Muscle of leg (tissue), 16 donors: ENCODE measurements at places on chromosomes 2 and 18. TPM values are rescaled to one million over a fixed set of nuclear protein-coding genes. Genes with fewer than 3 reads are reported as not detected.

The EVA1A gene
- 6.9 TPM for total RNA-seq

The SLC9A4 gene
- total RNA-seq = 0.04 TPM

The RAB27B gene
- total RNA-seq = 0.80 TPM

GRCh38 chr2:178517496-178517895, 37.2 kb downstream of the PLEKHA3 start:
- no peaks in the 10 kb centered on the region for H3K4me1 ChIP-seq
- no peak overlapping the region for H3K27ac ChIP-seq
- no peak overlapping the region for H3K4me3 ChIP-seq
- H3K36me3 ChIP-seq = peaks cover 4% of the 10 kb centered on the region

DNA sequence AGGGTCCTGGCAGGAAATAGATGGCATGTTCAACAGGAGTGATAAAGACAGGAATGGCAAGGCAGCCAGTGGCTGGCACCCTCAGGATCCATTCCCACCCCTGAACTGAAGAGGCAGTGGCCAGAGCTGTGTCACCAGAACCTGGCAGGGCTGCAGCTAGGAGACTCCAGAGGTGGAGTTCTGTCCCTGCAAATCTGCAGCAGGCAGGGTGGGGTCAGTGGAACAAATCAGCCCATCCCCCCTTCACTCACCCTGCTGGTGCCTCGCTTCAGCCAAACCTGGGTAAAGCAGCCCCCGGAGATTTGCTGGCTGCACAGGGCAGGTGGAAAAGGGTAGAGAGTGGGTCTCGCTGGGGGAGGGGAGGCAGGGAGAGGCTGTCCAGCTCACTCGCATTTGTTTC, 12.7 kb downstream of the INPP5D start:
- no peak for DNase-seq

DNA sequence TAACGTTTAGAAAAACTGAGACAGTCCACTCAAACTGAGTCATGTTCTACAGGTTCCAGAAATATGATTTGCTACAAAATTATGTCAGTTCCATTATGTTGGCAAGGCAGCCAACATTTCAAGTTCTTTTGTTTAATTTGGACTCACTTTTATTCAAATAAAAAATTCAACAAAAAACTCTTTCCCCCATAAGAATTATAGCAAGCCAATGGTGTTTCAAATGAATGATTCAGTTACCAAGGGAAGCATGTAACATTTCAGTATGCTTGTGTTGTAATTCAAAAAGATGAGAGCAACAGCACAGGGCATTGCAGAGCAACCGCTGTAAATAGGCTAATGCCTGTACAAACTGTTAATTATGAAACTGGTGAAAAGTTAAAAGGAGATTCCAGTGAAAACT, 140.8 kb downstream of the FIGN start:
- DNase-seq = no peak
- H3K27ac ChIP-seq = no peak overlapping the region
- no peaks in the 10 kb centered on the region for H3K36me3 ChIP-seq
- H3K4me1 ChIP-seq = no peaks in the 10 kb centered on the region

DNA sequence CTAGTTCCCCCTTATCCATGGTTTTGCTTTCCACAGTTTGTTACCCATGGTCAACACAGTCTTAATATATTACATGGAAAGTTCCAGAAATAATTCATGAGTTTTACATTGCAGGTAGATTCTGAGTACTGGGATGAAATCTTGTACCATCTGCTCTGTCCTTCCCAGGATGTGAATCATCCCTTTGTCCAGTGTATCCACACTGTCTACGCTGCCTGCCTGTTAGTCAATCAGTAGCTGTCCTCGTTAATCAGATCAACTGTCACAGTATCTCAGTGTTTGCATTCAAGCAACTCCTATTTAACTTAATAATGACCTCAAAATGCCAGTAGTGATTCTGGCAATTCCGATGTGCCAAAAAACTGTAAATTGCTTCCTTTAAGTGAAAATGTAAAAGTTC, 76.3 kb downstream of the DYNC1I2 start:
- H3K36me3 ChIP-seq = peaks cover 18% of the 10 kb centered on the region
- no peak overlapping the region for H3K4me3 ChIP-seq
- H3K27me3 ChIP-seq = no peaks in the 10 kb centered on the region
- H3K4me1 ChIP-seq = no peaks in the 10 kb centered on the region
- H3K27ac ChIP-seq = no peak overlapping the region

DNA sequence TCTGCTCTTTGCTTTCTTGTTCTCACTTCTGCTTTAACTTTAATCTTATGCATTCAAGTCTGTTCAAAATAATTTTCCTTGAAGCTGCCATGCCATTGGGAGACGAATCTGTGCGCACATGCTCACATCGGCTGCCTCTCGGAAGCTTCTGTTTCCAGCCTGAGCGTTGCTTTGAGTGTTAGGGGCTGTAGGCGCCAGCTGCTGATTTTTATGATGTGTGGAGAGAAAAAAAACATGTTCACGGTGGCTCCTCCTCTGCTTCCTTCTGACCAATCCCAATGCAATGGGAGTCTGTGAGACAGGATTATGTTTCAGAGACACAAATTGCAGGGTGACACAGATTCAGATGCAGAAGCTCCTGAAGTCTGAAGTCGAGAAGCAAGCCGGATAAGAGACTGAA, at the start of gene MC4R:
Gene MC4R, minus strand, starts transcription at position 180 of the 400 bp plus-strand sequence. CDS start 426 bp downstream, outside the sequence.
- H3K27me3 ChIP-seq = no peaks in the 10 kb centered on the region
- peak within 1 kb of the TSS; percentile 16 for H3K4me3 ChIP-seq
- H3K4me1 ChIP-seq = peaks cover 4% of the 10 kb centered on the region
- no peaks in the 10 kb centered on the region for H3K36me3 ChIP-seq

DNA sequence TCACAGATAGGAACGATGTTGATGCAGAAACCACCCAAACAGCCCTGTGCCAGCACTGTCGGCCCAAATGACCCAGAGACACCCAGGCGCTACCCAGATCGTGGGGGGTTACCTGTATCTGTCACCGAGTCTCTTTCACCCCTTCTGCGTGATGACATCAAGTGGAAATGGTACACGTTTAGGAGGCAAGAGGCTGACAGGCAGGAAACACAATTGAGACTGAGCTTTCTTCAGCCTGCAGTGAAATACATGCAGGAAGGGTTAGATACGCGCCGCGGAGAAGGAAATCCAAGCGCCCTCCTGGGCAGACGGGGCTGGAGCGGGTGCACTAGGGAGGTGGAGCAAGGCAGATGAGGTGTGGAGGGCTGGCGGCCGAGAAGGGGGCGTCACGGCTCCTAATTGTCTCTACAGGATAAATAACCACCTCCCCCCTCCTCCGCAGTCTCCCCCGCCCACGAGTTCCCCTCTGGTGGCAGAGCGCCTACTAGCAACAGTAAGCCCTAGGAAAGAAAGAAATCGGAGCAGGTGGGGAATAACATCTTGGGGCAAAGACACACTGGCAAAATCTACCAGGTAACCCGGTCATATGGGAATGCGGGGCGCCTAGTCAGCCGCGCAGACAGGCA, at the start of gene RNF152:
Gene RNF152, minus strand, starts transcription at position 325 of the 626 bp plus-strand sequence. CDS start 76,544 bp downstream, outside the sequence.
- peaks cover 23% of the 10 kb centered on the region for H3K27me3 ChIP-seq
- peaks cover 18% of the 10 kb centered on the region for H3K4me1 ChIP-seq
- DNase-seq = peak; percentile 56
- H3K36me3 ChIP-seq = no peaks in the 10 kb centered on the region

DNA sequence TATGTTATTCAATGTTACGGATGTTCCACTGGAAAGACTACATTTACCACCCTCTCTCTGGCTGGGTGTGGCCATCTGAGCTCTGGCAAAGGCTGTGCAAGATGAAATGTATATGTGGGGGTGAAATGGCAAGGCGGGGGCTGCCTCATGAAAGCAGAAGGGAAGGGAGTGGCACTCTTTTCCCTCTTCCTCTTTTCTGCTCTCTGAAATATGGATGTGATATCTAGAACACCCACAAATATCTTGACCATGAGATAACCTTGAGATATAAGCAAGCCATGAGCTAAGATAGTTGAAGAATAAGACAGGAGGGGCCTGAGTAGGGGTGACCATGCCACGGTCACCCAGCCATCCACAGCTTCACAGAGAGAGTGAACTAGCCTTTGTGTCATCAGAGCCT, 367.8 kb upstream of the ID2 start:
- peaks cover 3% of the 10 kb centered on the region for H3K4me1 ChIP-seq
- peaks cover 3% of the 10 kb centered on the region for H3K27me3 ChIP-seq
- no peak overlapping the region for H3K4me3 ChIP-seq
- no peak overlapping the region for H3K27ac ChIP-seq

- no peaks in the 10 kb centered on the region for H3K36me3 ChIP-seq
- DNase-seq = no peak
- H3K27me3 ChIP-seq = no peaks in the 10 kb centered on the region
- no peak overlapping the region for H3K4me3 ChIP-seq
- peaks cover 2% of the 10 kb centered on the region for H3K4me1 ChIP-seq
Observed at GRCh38 chr2:198656869-198657268, 800.9 kb downstream of the SATB2 start.

GRCh38 chr18:5317186-5317585, 21.7 kb upstream of the ZBTB14 start:
- no peak for DNase-seq
- H3K4me3 ChIP-seq = no peak overlapping the region
- H3K4me1 ChIP-seq = no peaks in the 10 kb centered on the region
- H3K36me3 ChIP-seq = no peaks in the 10 kb centered on the region
- no peaks in the 10 kb centered on the region for H3K27me3 ChIP-seq
- no peak overlapping the region for H3K27ac ChIP-seq

- H3K27ac ChIP-seq = no peak overlapping the region
- H3K36me3 ChIP-seq = peaks cover 42% of the 10 kb centered on the region
- DNase-seq = no peak
- no peaks in the 10 kb centered on the region for H3K27me3 ChIP-seq
- no peaks in the 10 kb centered on the region for H3K4me1 ChIP-seq
- H3K4me3 ChIP-seq = no peak overlapping the region
Observed at GRCh38 chr18:45850021-45850420, 24.5 kb downstream of the SIGLEC15 start.

DNA sequence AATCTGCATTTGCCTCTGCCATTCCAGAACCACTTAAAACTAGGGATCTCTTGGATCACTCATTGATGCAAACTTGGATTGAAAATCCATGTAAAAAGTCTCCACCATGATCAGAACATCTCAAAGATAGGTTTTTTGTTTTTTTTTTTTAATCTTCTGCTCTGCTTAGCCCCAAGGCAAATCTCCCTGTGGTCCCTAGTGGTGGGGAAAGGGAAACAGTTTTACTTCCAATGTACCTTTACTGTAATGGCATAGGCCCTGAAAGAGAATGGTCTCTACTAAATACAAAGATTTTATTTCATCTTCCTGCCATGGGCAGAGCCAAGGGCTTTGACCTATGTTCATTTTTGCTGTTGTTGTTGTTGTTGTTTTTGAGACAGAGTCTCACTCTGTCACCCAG, 78.4 kb downstream of the KANSL1L start:
- no peak overlapping the region for H3K27ac ChIP-seq
- no peak overlapping the region for H3K4me3 ChIP-seq
- H3K4me1 ChIP-seq = no peaks in the 10 kb centered on the region
- H3K27me3 ChIP-seq = no peaks in the 10 kb centered on the region

DNA sequence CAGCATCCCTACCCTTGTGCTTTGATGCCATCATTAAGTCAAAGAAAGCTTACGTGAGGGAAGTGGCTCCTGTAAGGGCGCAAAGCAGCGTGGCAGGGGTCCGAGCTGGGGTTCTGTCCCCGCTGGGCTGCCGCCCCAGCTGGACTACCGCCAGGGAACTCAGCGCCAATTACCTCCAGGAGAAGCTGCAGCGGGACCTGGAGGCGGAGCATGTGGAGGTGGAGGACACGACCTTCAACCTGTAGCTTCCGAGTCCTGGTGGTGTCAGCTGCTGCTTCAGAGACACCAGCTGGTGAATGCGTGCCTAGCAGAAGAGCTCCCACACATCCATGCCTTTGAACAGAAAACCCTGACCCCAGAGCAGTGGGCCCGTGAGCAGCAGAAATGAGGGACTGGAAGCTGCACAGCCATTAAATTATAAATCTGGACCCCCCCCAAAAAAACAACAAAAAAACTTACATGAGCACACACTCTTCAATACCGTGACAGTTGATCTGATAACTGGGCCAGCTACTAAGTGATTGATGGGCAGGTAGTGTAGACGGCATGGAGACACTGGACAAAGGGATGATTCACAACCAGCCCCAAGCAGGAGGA, 20.1 kb upstream of the YES1 start:
- no peak overlapping the region for H3K27ac ChIP-seq
- peaks cover 8% of the 10 kb centered on the region for H3K4me1 ChIP-seq
- no peak for DNase-seq
- no peaks in the 10 kb centered on the region for H3K36me3 ChIP-seq
- H3K27me3 ChIP-seq = peaks cover 4% of the 10 kb centered on the region

- no peak overlapping the region for H3K27ac ChIP-seq
- no peak overlapping the region for H3K4me3 ChIP-seq
- DNase-seq = peak; percentile 40
Observed at GRCh38 chr2:237661799-237662328, 34.5 kb downstream of the LRRFIP1 start.

- peaks cover 20% of the 10 kb centered on the region for H3K27me3 ChIP-seq
- H3K27ac ChIP-seq = no peak overlapping the region
- no peak overlapping the region for H3K4me3 ChIP-seq
Observed at GRCh38 chr2:165795011-165795410, 964 bp upstream of the GALNT3 start.

DNA sequence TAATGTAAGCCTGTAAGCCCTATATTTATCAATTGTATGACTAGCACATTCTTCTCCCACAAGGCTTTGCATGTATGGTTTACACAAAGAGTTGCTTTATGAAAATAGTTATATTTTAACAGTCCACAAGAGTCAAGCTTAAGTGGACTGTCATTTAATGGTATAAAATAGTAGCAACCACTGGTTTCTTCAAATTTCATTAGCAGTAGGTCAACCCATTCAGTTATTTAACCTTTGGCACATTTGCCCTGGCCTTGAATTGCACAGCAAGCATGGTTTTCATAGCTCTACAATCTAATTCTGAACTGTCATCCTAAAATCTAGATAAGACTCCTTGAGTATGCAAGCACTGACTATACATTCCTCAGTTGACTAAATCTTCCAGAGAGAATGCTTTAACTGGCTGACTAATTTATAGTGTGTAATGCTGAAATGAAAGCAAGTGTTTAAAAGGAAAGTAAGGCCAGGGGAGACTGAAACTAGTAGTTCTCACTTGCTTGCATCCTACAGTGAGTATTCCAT, 1.8 kb downstream of the DPP4 start:
- no peak overlapping the region for H3K27ac ChIP-seq
- H3K36me3 ChIP-seq = no peaks in the 10 kb centered on the region
- H3K27me3 ChIP-seq = peaks cover 13% of the 10 kb centered on the region
- peak; percentile 27 for DNase-seq
- H3K4me1 ChIP-seq = peaks cover 10% of the 10 kb centered on the region

DNA sequence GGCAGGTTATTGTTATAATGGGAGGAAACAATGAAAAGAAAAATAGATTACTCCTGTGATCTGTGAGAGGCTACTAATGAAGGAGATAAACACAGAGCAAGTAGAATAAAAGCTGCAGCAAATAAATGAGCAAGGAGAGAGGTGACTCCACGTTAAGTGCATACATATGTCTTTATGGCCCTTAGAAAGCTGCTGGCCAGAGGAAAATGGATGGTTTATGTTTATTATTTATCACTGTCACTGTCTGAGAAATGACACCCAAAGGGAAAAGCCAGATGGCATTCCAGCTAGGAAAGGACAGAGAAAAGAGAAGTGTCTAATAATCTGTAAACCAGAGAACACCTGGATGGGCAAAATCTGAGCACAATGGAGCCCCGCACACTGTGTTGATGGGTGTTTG, 122.9 kb upstream of the DDX18 start:
- H3K27me3 ChIP-seq = no peaks in the 10 kb centered on the region
- H3K27ac ChIP-seq = no peak overlapping the region
- no peaks in the 10 kb centered on the region for H3K4me1 ChIP-seq
- no peak overlapping the region for H3K4me3 ChIP-seq
